Amniotic stem cell (primary cell): ENCODE measurements at places on chromosomes 2 and 18.

DNA sequence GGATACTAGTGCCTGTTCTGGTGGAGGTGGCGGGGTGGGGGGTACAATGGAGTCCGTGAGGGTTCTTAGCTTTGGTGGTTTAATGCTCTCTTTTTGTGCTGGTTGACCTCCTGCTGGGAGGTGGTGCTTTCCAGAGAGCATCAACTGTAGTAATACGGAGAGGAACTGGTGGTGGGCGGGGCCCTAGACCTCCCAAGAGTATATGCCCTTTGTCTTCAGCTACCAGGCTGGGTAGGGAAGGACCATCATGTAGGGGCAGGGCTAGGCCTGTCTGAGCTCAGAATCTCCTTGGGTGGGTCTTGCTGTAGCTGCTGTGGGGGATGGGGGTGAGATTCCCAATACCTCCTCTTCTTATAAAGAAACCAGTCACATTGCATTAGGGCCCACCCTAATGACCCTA is 27.1 kb downstream of the CAMKMT start:
- DNase-seq = no peak

GRCh38 chr2:169509955-169510354 is 453 bp downstream of the KLHL41 start:
- DNase-seq = no peak

GRCh38 chr2:69353360-69353759 is 33.7 kb downstream of the GFPT1 start:
- no peak for DNase-seq

DNA sequence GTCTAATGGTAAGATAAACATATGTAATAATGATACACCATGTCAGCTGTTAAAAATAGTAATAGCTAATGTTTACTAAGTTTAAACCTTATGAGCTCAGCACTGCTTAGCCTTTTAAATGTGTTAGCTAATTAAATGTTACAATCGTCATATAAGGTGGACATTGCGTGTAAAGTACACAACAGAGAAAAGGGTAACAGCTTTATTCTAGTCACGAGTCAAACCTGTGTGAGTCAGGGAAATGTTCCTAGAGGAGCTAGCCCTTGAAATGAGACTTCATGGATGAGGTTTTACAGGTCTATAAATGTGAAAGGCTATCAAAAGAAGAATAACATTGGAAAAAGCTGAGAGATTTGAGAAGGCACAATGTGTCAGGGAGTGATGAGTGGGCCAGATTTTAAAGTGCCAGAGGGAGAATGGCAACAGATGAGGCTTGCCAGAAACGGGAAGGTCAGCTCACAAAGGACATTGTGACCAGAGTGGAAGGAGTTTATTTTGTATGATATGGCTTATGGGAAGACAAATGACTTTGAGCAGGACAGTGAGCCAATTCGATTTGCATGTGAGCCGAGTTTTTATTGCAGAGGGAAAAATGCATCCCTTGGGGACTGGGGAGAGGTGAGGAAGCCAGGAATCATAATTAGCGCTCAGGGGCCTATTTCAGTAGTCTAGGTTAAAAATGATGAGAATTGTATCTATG is 276.3 kb downstream of the CTNNA2 start:
- no peak for DNase-seq

GRCh38 chr2:147433822-147434221 is 411.0 kb upstream of the ACVR2A start:
- no peak for DNase-seq

DNA sequence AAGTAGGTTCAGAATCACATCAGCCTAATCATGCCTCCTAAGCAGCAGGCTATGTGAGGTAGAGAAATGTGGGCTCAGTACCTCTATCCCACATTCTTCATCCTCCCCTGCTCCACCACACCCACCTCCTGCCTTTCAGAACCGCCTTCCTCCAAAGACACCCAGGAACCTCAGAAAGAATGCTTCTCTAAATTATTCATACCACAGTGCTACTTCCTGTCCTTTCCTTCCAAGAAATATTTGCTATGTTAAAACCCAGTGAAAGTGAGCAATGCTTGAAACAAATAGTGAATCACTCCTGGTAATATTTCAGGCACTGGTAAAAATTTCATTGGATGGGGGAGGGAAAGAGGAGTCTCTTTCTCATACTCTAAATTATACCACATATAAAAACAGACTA is 24.0 kb upstream of the CREB1 start:
- peak; percentile 40 for DNase-seq
